Activated CD4-positive, alpha-beta T cell treated with anti-CD3 and anti-CD28 coated beads, Interleukin-2, amount 10 ng/mL, durations not matched to agents 7 days and 5 days (primary cell): ENCODE measurements at places on chromosomes 1 and 21. TPM values are rescaled to one million over a fixed set of nuclear protein-coding genes. Genes with fewer than 3 reads are reported as not detected.

BSDC1 gene
- total RNA-seq, result 42.9 TPM

TMEM61 gene
- total RNA-seq, result not detected

LEFTY1 gene
- total RNA-seq, result not detected

BROX gene
- 64.1 TPM for total RNA-seq

NR5A2 gene
- not detected for total RNA-seq

DNA sequence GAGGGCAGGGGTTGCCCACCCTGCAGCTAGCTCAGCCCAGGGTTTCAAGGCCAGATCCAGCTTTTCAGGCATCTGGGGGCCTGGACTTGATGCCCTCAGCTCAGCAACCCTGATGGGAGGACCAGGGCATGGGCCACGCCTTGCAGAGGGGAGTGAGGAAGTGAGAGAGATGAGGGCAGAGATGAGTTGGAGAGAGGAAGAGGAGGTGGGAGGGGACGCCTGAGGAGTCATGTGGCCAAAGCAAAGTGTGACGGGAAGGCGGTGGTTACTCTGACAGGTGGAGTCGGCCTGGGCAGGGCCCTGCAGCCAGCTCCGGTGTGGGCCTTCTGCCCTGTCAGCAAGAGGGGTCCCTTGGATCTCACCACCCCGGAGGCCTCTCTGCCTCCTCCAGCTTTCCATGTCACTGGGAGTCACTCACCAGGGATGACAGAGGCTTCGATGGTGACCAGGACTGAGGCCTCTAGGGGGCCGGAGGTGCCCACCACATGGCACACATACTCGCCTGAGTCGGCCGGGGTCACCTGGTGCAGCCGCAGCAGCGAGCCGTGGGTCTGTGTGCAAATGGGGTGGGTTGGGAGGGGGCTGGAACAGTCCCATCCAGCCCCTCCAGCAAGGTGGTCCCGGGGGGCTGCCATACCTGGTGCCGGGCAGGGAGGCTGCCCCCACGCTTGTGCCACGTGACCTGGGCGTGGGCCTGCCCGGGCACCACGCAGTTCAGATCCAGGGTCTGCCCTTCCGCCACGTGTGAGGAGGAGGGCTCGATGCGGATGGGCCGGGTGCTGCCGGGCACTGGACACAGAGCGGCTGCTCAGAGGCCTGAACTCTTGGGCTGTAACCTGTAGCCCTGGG, 40.4 kb downstream of the LDLRAD2 start:
- H3K27ac ChIP-seq, result peak overlapping the region; percentile 13
- peaks cover 6% of the 10 kb centered on the region for H3K4me1 ChIP-seq
- H3K36me3 ChIP-seq, result no peaks in the 10 kb centered on the region
- no peaks in the 10 kb centered on the region for H3K27me3 ChIP-seq
- no peak overlapping the region for H3K4me3 ChIP-seq
- no peak for DNase-seq

GRCh38 chr1:231016966-231017365, 23.1 kb downstream of the FAM89A start:
- DNase-seq, result no peak
- no peaks in the 10 kb centered on the region for H3K36me3 ChIP-seq
- no peak overlapping the region for H3K27ac ChIP-seq
- peaks cover 19% of the 10 kb centered on the region for H3K4me1 ChIP-seq

DNA sequence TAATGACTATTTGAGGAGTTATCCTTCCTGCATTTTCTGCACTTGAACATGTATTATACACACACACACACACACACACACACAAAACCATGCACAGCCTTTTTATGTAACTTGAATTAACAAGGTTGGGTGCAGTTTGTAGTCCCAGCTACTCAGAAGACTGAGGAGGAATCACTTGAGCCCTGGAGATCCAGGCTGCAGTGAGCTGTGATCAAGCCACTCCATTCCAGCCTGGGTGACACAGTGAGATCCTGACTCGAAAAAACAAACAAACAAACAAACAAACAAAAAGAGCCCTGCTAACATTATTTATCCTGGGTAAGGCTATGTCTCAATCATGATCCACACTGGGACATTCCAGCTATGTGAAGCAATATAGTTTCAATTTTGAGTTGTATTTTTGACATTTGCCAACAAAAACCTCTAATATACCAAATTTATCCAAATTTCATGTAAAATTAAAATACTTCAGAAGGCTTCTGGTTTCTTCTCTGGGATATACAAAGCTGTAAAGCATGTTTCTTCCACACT, 156.8 kb downstream of the NTPCR start:
- no peak overlapping the region for H3K4me3 ChIP-seq
- H3K4me1 ChIP-seq, result peaks cover 3% of the 10 kb centered on the region
- H3K27me3 ChIP-seq, result no peaks in the 10 kb centered on the region
- H3K36me3 ChIP-seq, result peaks cover 31% of the 10 kb centered on the region
- no peak overlapping the region for H3K27ac ChIP-seq
- no peak for DNase-seq

DNA sequence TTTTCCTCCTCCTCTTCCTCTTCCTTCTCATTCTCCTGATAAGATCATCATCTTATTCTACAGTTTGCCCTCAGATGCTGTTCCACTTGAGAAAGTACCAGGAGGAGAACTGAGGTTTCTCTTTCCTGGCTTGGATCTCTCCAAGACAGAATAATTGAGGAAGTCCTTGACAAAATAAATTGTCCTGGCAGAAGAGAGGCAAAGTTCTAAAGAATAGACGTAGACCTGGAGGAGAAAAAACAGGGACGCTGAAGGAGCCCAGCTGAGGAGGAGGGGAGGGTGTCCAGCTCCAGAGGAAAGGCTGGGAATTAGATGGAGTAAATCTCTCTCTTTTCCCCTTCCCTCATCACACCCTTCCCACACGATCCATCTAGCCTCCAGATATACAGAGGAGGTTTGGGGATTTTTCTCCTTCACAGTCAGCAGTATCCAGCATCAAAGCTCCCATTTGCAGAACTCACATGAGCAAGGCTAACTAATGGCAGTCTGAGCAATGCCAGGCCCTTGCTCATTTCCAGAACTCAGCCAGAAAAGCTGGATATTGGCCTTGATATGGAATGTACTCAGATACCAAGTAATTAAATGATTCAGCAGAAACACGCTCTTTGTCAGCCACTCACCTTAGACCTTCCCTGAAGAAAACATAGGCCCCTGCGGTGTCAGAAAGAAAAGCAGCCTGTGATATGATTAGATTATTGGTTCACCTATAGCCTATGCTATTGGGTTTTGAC, 5.1 kb upstream of the GNG12 start:
- H3K4me3 ChIP-seq, result no peak overlapping the region
- peaks cover 8% of the 10 kb centered on the region for H3K4me1 ChIP-seq
- H3K36me3 ChIP-seq, result no peaks in the 10 kb centered on the region
- H3K27ac ChIP-seq, result no peak overlapping the region
